T-helper 2 cell treated with Interferon-gamma antibody and Interleukin-4, amounts not matched to agents 100 ng/mL and 5 ng/mL, for 36 hours (primary cell): ENCODE measurements at places on chromosomes 12 and 14. TPM values are rescaled to one million over a fixed set of nuclear protein-coding genes. Genes with fewer than 3 reads are reported as not detected.

CLEC1A gene
- total RNA-seq, result not detected in 2 replicates

OASL gene
- 10.5 and 10.6 TPM in 2 replicates for total RNA-seq

PRH2 gene
- total RNA-seq, result not detected in 2 replicates

KRT72 gene
- total RNA-seq, result 0.27 and 0.30 TPM in 2 replicates

FGF6 gene
- not detected in 2 replicates for total RNA-seq

APOF gene
- not detected in 2 replicates for total RNA-seq
